ENCODE measurements at places on chromosomes 16 and 17. TPM values are rescaled to one million over a fixed set of nuclear protein-coding genes. Genes with fewer than 3 reads are reported as not detected.

GRCh38 chr17:4807605-4808377 is 839 bp downstream of the PLD2 start:
- DNase-seq, result no peak

GRCh38 chr17:72609501-72609900 is 483.0 kb downstream of the SLC39A11 start:
- DNase-seq, result peak; percentile 69

GRCh38 chr16:3854750-3855541 is 25.6 kb downstream of the CREBBP start:
- DNase-seq, result no peak

GRCh38 chr16:10856042-10856441 is 21.0 kb upstream of the CIITA start:
- DNase-seq, result no peak

DNA sequence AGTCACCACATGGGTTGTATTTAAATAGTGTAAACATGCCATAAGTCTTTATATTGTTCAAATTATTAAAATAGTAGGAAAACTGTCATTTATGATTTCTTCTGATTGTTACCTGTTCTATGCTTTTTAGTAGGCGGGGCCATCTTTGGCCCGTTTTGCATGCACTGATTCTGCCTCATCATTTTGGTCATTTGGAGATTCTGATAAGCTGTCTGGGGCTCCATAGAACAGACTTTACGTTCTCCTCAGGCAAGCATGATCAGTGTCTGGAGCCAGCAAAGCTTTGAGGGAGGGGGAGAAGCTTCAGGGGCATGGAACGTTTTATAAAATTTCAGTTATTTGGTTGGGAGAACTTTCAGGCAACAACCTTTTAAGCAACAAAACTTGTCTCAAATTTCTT is 8.8 kb downstream of the NDEL1 start:
- DNase-seq, result no peak

GRCh38 chr16:89368604-89369249 is 121.6 kb downstream of the ANKRD11 start:
- no peak for DNase-seq

Gene PRSS36
- not detected for total RNA-seq

- no peak for DNase-seq
Measured at GRCh38 chr17:56314026-56314425, 160.8 kb downstream of the ANKFN1 start.

- DNase-seq, result no peak
Measured at GRCh38 chr17:41338961-41339485, 11.6 kb downstream of the KRT33A start.

DNA sequence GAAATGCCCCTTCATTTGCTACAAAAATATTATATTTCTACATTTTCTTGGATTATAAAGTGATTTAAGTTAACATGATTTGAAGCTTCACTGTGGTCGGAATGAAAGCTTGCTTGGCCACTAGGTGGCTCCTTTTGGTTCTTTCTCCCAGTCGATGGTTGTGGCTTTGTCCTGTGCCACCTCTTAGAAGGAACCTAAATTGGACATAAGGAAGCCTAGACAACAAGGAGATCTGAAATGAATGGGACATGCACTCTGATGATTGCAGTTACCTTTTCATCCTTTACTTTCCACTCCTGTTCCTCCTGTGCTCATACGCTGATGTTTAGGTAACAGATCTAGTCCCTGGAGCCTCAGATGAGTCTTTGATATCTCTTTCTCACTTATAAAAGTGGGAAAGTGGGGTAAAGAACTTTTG is 39.2 kb downstream of the FTO start:
- DNase-seq, result peak; percentile 43

DNA sequence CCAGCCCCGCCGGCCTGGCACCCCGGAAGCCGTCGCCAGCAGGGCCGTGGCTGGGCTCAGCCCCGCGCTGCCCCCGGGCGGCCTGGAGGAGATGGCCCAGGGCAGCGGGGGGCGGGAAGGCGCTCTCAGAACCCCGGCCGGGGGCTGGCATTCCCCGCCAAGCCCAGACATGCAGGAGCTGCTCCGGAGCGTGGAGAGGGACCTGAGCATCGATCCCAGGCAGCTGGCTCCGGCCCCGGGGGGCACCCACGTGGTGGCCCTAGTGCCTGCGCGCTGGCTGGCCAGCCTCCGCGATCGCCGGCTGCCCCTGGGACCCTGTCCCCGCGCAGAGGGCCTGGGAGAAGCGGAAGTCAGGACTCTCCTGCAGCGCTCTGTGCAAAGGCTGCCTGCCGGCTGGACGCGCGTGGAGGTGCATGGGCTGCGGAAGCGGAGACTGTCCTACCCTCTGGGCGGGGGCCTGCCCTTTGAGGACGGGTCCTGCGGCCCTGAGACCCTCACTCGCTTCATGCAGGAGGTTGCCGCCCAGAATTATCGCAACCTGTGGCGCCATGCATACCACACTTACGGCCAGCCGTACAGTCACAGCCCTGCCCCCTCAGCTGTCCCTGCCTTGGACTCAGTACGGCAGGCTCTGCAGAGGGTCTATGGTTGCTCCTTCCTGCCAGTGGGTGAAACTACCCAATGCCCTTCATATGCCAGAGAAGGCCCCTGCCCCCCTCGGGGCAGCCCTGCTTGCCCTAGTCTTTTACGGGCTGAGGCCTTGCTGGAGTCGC is 551 bp downstream of the WDR81 start:
- DNase-seq, result no peak

Gene ADAD2
- not detected for total RNA-seq

DNA sequence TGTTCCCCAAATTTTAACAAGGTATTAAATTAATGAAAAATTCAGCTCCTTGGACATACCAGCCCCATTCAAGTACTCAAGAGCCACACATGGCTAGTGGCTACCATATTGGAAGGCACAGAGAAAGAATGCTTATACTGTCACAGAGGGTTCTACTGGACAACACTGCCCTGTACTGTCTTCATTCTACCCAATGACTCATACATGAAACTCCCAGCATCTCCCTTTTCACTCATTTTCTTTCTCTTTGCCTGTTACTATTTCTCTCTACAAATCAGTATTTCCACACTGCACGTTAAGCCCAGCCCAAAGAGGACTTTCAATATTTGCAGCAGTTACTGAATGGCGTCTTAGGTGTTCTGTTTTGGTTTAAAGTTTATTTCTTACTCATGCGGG is 72.1 kb upstream of the RCVRN start:
- no peak for DNase-seq

- peak; percentile 95 for DNase-seq
Measured at GRCh38 chr17:50055426-50056216, at the start of gene ITGA3. ITGA3 (plus strand) TSS chr17:50056110; CDS start chr17:50056440, 330 bp downstream.

- no peak for DNase-seq
Measured at GRCh38 chr17:48043176-48043575, 5.0 kb upstream of the NFE2L1 start.

GRCh38 chr17:50114849-50115357 is 15.1 kb downstream of the SAMD14 start:
- no peak for DNase-seq

Gene ACSM2A
- total RNA-seq, result not detected

DNA sequence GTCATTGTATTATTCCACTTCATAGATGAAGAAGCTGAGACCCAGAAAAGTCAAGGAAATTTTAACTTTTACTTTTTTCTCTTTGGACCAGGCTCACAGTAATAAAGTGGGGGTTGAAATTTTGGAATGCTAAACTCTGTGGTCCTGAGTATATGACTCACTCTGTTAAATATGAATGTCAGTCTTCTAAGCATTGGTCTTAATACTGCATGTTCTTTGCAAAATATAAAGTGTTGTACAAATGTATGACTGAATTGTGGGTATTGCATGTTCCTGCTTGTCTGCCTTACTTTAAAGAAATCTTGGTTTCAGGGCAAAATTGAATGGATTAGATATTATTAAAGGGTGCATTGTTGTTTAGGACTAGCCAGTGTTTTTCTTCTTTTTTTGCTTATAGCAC is 950.8 kb upstream of the GOT2 start:
- no peak for DNase-seq

DNA sequence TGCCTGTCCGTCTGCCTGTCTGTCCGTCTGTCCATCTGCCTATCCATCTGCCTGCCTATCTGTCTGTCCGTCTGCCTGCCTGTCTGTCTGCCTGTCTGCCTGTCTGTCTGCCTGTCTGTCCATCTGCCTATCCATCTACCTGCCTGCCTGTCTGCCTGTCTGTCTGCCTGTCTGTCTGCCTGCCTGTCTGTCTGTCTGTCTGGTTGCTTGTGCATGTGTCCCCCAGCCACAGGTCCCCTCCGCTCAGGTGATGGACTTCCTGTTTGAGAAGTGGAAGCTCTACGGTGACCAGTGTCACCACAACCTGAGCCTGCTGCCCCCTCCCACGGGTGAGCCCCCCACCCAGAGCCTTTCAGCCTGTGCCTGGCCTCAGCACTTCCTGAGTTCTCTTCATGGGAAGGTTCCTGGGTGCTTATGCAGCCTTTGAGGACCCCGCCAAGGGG is 5.6 kb downstream of the GCGR start:
- no peak for DNase-seq

DNA sequence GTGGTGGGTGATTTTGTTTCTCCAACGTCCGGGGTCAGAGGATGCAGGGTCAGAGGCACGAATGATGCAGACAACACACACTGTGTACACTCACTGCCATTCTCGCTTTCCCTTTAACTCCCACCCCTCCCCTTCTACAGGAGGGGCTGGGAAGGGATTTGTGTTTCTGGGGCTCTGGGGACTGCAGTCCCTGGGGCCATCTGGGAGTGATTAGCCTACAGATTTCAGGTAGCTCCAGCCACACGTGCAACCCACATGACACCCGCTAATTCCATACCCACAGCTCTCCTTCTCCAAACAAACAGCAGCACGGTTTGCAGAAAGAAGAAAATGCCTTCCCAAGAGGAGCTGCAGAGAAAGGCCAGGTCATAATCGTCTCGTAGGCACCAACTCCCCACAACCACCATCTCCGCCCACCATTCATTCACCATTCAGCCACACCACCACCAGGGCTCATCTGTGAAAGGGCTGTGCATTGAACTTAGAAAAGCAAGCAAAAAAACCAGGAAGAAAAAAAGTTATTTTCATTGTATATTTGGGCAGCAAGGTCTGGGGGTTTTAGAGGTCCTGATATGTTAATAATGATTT is 9.4 kb upstream of the SOX9 start:
- DNase-seq, result no peak

Gene IL34
- 2.2 TPM for total RNA-seq

Gene SNX20
- total RNA-seq, result not detected

DNA sequence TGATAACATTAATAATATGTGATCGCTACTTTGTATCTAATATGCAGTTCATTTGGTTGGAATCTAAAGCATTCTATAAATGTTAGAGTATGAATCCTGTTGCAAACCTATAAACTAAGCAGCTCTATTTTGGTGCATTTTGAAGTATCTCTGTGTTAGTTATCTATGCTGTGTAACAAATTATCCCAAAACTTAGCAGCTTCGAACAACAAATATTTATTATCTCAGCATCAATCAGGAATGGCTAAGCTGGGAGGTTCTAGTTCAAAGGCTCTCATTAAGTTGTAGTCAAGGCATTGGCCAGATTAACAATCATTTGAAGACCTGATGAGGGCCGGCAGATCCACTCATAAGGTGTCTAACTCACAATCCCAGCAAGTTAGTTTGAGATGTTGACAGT is 10.1 kb upstream of the MSI2 start:
- DNase-seq, result no peak

DNA sequence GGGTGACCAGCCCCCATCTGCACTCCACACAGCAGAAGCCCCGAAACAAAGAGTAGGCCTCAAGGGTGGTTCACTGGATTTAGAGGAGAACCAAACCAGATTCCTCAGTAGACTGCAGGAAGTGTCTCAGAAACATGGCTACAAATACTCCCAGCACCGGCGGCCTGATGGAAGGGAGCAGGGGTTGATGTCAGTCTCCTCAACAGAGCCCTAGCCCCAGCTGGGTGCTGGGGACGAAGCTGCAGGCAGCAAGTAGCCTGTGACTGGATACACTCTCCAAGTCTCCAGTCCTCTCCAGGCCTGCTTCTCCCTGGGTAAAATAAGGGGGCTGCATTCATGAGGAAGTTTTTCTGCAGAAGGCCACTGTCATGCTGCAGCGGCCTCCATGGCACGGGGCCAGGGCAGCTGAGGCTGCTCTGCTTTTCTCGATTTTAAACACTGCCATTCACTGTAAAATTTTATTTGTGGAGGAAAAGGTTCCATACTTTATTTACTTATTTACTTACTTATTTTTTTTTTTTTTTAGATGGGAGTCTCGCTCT is 36.7 kb upstream of the SREBF1 start:
- DNase-seq, result no peak

- no peak for DNase-seq
Measured at GRCh38 chr16:13168091-13168572, 266.7 kb downstream of the SHISA9 start.

Gene SRR
- total RNA-seq, result 34.3 TPM

GRCh38 chr17:31586946-31587345 is 195.5 kb downstream of the RAB11FIP4 start:
- peak; percentile 70 for DNase-seq

GRCh38 chr16:50711040-50711439 is 17.6 kb downstream of the NOD2 start:
- DNase-seq, result no peak

Gene TBC1D16
- total RNA-seq, result 23.6 TPM

Gene LPCAT2
- not detected for total RNA-seq

Gene MT1H
- not detected for total RNA-seq

GRCh38 chr17:71004413-71004812 is 835.1 kb downstream of the KCNJ2 start:
- DNase-seq, result no peak

DNA sequence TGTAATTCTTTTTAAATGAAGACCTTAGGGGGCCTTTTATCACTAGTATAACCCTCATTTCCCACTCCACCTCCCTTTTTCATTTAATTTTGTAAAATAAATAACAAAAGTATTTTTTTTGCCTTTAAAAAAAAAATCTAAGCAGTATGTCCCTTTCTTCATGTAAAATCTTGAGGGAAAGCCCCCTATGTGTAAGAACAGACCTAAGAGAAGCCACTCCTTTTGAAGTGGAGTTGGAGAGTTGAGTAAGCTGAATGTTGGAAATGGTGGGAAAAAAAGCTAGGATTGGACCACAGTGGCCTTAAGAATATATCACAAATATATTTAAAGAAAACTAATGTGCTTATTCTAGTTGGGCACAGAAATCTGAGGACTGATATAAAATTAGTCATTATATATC is 44.5 kb upstream of the INTS2 start:
- no peak for DNase-seq

DNA sequence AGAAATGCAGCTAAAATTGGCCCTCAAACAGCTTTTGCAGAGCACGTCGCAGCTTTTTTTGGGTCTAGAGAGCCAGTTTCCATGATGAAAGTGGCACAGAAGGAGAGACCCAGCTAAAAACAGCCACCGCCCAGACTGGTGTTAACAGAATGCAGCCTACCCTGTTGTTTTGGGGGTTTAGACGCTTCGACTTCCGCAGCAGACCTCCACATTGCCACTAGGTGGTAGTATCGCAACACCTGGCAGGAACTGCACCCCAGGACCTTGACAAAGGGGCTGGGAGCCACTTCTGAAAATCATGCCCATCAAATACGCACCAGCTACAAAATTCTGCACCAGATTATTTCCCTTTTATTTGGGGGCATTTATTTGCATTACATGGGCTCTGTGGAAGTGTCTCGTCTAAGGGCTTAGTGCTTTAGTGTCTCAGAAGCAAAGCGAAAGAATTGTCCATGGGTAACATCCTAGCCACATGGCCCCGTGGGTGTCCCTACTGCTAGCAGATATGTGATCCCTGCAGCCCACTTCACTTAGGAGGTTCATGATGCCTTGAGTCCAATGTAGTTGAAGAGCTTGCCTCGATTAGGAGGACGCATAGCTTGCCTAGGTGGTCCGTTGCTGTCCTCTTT is 167.1 kb downstream of the HAPSTR1 start:
- DNase-seq, result peak; percentile 17
